ENCODE measurements at places on chromosomes 3 and 15.

DNA sequence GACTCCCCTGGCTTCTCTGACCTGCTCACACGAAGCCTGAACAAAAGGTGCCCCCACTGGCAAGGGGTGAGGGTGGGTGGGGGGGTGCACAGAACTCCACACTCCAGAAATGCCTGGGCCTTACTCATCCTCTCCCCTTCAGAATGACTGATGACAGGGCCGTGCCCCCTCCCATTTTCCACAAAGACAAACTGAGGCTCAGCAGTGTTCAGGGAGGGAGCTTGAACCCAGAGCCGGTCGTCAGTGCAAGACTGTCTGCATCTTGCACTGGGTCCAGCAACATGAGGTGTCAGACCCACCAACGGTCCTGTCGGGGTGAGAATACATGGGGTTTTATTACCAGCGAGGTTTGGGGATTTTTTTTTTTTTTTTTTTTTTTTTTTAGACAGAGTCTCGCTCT is 15.3 kb downstream of the IGDCC3 start:
- no peak for DNase-seq

- no peak for DNase-seq
Observed at GRCh38 chr15:74194572-74195559, 7.7 kb downstream of the STRA6 start.

GRCh38 chr3:30700702-30701321 is 94.4 kb downstream of the TGFBR2 start:
- no peak for DNase-seq

DNA sequence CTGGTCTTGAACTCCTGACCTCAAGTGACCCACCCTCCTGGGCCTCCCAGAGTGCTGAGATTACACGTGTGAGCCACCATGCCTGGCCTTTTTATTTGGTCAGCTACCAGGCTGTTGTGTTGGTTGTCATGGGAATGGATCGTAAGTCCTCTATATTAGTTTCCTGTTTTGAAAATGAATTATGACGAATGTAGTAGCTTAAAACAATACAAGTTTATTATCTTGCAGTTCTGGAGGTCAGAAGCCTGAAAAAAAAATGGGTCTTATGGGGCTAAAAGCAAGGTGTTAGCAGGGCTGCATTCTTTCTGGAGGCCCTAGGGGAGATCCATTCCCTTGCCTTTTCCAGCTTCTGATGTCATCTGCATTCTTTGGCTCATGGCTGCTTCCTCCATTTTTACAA is 25.1 kb upstream of the HERC1 start:
- no peak for DNase-seq

DNA sequence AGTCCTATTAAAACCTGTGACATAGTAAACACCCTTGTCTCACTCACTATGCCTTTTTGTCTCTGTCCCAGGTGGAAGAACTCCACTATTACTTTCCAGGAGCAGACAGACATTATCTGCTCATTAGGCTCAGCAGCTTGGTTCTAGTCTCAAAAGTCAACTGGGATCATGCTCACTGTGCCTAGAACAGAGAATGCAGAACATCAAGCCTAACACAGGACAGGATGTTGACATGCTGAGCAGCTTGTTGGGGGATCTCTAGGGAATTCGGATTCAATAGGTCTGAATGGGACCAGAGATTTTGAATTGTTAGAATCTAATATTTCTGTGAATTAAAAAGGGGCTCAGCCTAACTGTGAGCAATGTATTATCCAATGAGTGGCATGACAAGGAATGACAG is 6.4 kb downstream of the MB21D2 start:
- no peak for DNase-seq

DNA sequence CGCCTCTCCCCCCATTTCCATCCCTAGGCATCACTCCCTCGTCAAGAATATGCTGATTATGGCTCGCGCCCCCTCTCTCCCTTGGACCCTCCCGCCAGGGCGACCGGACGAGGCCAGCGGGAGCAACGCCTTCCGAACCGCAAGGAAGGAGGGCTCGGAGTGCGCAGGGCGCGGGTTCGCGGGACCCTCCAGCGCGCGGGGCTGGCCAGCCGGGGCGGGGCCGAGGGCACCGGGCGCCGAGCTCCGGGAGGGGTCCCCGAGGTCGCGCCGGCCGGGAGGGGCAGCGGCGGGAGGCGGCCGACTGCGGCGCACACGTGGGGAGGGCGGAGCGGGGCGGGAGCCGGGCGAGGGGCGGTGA is 483 bp downstream of the EHD4 start:
- DNase-seq, result no peak

All from activated effector memory CD4-positive, alpha-beta T cell treated with Interleukin-2 at 50 U/mL for 16 hours (primary cell).